ENCODE measurements at places on chromosomes 7 and 10. TPM values are rescaled to one million over a fixed set of nuclear protein-coding genes. Genes with fewer than 3 reads are reported as not detected.

FAM25A gene
- not detected for total RNA-seq

ZNF467 gene
- total RNA-seq = 0.32 TPM

PTER gene
- total RNA-seq = 14.9 TPM

ANXA8L1 gene
- not detected for total RNA-seq

TMEM139 gene
- total RNA-seq = 0.34 TPM

ZNF22 gene
- 37.5 TPM for total RNA-seq

ZNF25 gene
- total RNA-seq = 3.5 TPM

MYPN gene
- total RNA-seq = not detected

EGFR gene
- total RNA-seq = not detected

DNA sequence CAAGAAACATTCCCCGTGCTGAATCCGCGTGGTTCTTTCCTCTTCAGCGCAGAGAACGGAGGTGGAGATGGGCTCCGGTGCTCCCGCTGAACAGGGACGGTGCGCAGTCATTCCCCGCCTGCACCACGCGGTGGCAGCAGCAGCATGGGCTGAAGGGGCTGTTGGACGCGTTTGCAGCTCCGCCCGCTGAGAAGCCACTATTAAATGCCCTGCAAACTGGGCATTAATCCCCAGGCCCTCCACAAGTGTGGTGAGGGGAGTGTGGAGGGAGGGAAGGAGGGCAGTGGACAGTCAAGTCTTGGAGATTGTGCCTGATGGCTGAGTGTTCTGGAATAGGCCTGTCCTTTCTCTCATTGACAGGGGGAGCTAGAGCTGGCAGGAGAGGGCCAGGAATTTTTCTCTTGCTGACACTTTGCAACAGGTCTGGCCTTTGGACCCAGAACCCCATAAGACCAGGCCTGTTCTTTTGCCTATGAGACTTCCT lies 240.2 kb upstream of the INHBA start:
- no peaks in the 10 kb centered on the region for H3K36me3 ChIP-seq
- peaks cover 8% of the 10 kb centered on the region for H3K27me3 ChIP-seq

DNA sequence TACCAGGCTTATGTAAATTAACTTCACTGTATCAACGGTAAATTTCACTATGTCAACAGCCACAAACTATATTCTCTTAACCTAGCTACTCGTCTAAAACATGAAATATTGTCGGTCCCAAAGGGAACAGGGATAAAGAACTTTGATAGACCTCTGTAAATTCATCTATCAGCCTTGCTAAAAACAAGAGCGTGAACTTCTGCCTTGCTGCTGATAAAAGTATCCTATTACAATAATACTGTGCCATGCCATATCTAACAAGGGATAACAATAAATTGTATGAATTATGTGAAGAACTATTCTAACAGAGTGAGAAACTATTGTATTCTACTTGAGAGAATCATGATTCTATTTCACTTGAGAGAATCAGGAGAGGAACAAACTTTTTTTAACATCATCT lies 117.2 kb downstream of the CNOT4 start:
- DNase-seq = no peak
- H3K4me3 ChIP-seq = no peak overlapping the region
- no peaks in the 10 kb centered on the region for H3K27me3 ChIP-seq
- H3K27ac ChIP-seq = no peak overlapping the region

DNA sequence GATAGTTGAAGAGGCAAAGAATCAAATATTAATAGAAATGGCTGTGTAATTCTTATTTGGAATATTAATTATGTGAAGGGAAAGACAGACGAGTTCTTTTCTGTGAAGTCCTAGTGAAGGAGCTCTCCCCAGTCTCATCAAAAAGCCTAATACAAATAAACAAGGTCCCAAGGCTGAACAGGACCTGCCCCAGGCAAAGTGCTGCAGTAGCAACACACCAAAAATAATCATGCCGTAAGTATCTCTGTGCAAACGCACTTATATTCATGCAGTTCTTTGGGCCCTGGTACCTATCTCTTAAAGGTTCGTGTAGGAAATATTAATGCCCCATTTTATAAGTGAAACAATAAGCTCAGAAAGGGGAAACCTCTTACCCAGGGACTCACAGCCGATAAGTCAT lies 12.2 kb upstream of the CHST15 start:
- H3K36me3 ChIP-seq = no peaks in the 10 kb centered on the region
- H3K27ac ChIP-seq = peak overlapping the region; percentile 81
- H3K4me1 ChIP-seq = peaks cover 71% of the 10 kb centered on the region
- no peak for DNase-seq
- H3K4me3 ChIP-seq = peak overlapping the region; percentile 69

- no peaks in the 10 kb centered on the region for H3K27me3 ChIP-seq
- no peak overlapping the region for H3K4me3 ChIP-seq
- no peak for DNase-seq
- H3K27ac ChIP-seq = no peak overlapping the region
These were observed 7.6 kb upstream of the SLC26A3 start for GRCh38 chr7:107810626-107811025.

DNA sequence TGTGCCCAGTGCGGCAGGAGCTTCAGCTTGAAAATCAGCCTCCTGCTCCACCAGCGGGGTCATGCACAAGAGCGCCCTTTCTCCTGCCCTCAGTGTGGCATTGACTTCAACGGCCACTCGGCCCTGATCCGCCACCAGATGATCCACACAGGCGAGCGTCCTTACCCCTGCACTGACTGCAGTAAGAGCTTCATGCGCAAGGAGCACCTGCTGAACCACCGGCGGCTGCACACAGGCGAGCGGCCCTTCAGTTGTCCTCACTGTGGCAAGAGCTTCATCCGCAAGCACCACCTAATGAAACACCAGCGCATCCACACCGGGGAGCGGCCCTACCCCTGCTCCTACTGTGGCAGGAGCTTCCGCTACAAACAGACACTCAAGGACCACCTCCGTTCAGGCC lies 16.1 kb upstream of the ZNF282 start:
- H3K4me1 ChIP-seq = no peaks in the 10 kb centered on the region
- H3K36me3 ChIP-seq = peaks cover 43% of the 10 kb centered on the region
- H3K4me3 ChIP-seq = no peak overlapping the region
- H3K27ac ChIP-seq = no peak overlapping the region
- no peaks in the 10 kb centered on the region for H3K27me3 ChIP-seq

DNA sequence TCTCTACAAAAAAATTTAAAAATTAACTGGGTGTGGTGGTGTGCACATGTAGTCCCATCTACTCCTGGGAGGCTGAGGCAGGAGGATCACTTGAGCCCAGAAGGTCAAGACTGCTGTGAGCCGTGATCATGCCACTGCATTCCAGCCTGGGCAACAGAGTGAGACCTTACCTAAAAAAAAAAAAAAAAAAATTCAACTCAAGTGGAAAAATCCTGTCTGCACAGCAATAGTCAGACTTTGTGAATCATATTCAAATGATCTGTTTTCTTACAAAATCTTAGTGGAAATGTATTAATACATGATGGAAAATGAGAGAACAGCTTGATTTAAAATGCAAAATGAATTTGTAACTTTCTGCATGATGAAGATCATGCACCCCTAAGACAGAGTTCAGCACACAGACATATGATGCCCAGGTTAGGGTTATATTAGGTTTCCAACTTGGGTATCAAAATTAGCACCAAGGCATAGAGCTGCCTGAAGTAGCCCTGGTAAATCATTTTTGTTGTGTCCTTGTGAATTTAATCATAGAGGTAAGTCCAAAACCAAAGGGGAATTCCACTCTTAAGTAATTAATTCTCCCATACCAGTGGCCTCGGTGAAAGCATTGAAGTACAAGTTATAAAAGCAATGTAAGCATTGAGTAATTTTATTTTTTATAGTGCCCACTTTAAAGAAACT lies 93.8 kb downstream of the ADD3 start:
- H3K27me3 ChIP-seq = no peaks in the 10 kb centered on the region
- no peak overlapping the region for H3K4me3 ChIP-seq
- no peak for DNase-seq
- H3K36me3 ChIP-seq = peaks cover 45% of the 10 kb centered on the region
- peaks cover 42% of the 10 kb centered on the region for H3K4me1 ChIP-seq

DNA sequence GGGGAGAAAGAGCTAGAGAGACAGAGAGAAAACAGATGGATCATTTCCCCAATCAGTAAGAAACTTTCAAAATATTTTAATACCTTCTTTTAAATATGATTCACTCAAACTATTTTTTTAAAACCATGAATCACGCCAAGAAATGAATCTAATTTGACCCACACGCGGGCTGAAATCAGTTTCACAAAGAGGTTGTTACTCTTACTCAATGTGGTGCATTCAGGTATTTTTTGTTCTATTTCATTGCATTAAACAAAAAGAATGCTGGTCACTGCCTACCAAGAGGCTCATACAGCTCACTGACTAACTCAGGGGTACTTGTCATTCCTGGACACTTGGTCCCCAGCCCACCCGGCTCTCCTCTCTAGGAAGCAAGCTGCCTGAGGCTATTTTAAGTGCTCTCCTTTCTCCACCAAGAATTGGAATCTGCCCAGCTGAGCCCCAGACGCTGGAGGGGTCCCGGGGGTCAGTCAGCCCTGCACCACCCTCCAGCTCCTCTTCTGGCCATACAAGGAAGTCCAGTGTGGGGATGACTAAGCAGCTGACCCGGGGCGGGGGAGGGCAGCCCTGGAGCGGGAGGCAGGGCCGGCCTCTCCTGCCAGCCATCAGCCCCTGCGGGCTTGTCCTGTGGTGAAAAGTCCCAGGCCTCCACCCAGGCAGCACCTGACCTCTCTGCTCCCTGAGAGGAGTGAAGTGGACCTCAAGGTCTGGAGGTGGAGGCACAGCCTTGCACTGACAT lies 21.7 kb upstream of the PFKP start:
- no peak overlapping the region for H3K4me3 ChIP-seq
- H3K4me1 ChIP-seq = peaks cover 2% of the 10 kb centered on the region
- no peak overlapping the region for H3K27ac ChIP-seq
- DNase-seq = no peak

DNA sequence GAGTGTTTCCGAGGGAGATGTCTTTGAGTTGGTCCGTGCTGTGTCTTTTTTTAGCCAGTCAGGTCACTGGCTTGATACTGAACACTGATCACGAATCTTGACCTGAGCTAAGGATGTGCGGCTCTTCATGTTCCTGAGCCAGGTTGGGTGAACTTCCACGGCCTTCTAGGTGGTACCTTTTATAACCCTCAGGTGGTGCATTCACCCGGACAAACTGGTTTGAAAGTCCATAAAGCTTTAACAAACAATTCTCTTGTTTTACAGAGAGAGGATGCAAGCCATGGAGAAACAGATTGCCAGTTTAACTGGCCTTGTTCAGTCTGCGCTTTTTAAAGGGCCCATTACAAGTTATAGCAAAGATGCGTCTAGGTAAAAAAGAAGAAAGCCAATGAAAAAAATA lies 229.5 kb downstream of the ARHGAP21 start:
- H3K27ac ChIP-seq = no peak overlapping the region
- H3K36me3 ChIP-seq = no peaks in the 10 kb centered on the region
- no peaks in the 10 kb centered on the region for H3K4me1 ChIP-seq
- no peaks in the 10 kb centered on the region for H3K27me3 ChIP-seq
- H3K4me3 ChIP-seq = no peak overlapping the region

- no peak overlapping the region for H3K27ac ChIP-seq
- peaks cover 44% of the 10 kb centered on the region for H3K27me3 ChIP-seq
- H3K4me1 ChIP-seq = peaks cover 12% of the 10 kb centered on the region
- DNase-seq = no peak
These were observed 904 bp upstream of the DPYSL4 start for GRCh38 chr10:132185601-132186487.

- no peak overlapping the region for H3K27ac ChIP-seq
- H3K27me3 ChIP-seq = no peaks in the 10 kb centered on the region
- H3K36me3 ChIP-seq = no peaks in the 10 kb centered on the region
These were observed 254.1 kb downstream of the RELN start for GRCh38 chr7:103735377-103735776.

- no peaks in the 10 kb centered on the region for H3K4me1 ChIP-seq
- peaks cover 11% of the 10 kb centered on the region for H3K27me3 ChIP-seq
- H3K27ac ChIP-seq = no peak overlapping the region
- no peak for DNase-seq
These were observed 27.3 kb downstream of the BAMBI start for GRCh38 chr10:28704464-28705161.

GRCh38 chr10:65550761-65551160 lies 1375.1 kb upstream of the LRRTM3 start:
- no peak overlapping the region for H3K4me3 ChIP-seq
- no peaks in the 10 kb centered on the region for H3K36me3 ChIP-seq
- no peaks in the 10 kb centered on the region for H3K27me3 ChIP-seq
- no peak overlapping the region for H3K27ac ChIP-seq

DNA sequence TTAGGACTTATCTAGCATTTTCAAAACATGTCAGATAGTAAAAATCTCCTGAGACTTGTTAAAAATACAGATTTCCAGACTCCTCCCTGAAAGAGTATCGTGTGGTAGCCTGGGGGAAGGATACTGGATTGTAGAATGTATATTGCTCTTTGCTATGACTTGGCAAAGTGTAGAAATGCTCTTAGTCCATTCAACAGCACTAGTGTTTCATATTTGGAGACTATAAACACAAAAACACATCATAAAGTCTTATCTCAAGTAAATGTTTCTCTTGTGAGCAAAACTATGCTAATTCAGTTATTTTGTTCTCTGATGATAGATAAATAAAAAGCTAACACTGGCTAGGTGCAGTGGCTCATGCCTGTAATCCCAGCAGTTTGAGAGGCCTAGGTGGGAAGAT lies 137.5 kb upstream of the PRPS1L1 start:
- no peak for DNase-seq
- no peaks in the 10 kb centered on the region for H3K4me1 ChIP-seq
- no peaks in the 10 kb centered on the region for H3K36me3 ChIP-seq
- H3K27ac ChIP-seq = no peak overlapping the region

- peaks cover 36% of the 10 kb centered on the region for H3K4me1 ChIP-seq
- DNase-seq = no peak
- peaks cover 3% of the 10 kb centered on the region for H3K36me3 ChIP-seq
- H3K27ac ChIP-seq = no peak overlapping the region
These were observed 169.6 kb downstream of the SRPK2 start for GRCh38 chr7:105218939-105219770.

- no peak overlapping the region for H3K4me3 ChIP-seq
- no peaks in the 10 kb centered on the region for H3K27me3 ChIP-seq
- DNase-seq = no peak
- H3K36me3 ChIP-seq = no peaks in the 10 kb centered on the region
These were observed 28.4 kb upstream of the CDHR3 start for GRCh38 chr7:105934572-105935185.

DNA sequence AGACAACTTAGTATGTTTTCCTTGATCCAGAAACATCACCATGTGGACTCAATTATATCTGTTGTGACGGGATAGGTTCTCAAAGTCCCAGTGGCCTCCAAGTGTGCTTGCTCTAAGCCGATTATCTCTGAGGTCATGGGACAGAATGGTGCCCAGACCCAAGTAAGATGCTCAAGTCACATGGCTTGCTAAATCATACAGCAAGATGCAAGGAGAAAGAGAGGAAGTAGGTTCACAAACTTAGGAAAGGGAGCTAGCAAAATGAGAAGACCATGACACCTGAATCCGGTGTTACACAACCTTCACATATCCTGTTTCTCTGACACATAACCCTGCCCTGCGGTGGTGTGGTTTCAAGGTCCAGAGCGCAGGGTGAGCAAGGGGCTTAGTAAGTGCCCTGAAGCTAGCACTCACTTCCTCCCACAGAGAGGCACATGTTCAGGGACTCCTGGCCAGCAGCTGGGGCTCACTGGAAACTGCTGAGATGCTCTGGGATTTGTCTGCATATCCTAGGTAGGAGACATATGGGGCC lies 590.9 kb upstream of the ANKRD30A start:
- H3K27ac ChIP-seq = peak overlapping the region; percentile 50
- H3K36me3 ChIP-seq = no peaks in the 10 kb centered on the region
- no peaks in the 10 kb centered on the region for H3K27me3 ChIP-seq
- DNase-seq = peak; percentile 55

- DNase-seq = no peak
- H3K27ac ChIP-seq = no peak overlapping the region
- H3K4me3 ChIP-seq = no peak overlapping the region
- no peaks in the 10 kb centered on the region for H3K4me1 ChIP-seq
These were observed 172.0 kb upstream of the NOBOX start for GRCh38 chr7:144575456-144575855.

Measured in activated B cell treated with CpG ODN at 0.5 μM for 24 hours (primary cell).